ENCODE measurements at places on chromosomes 3 and 15.

DNA sequence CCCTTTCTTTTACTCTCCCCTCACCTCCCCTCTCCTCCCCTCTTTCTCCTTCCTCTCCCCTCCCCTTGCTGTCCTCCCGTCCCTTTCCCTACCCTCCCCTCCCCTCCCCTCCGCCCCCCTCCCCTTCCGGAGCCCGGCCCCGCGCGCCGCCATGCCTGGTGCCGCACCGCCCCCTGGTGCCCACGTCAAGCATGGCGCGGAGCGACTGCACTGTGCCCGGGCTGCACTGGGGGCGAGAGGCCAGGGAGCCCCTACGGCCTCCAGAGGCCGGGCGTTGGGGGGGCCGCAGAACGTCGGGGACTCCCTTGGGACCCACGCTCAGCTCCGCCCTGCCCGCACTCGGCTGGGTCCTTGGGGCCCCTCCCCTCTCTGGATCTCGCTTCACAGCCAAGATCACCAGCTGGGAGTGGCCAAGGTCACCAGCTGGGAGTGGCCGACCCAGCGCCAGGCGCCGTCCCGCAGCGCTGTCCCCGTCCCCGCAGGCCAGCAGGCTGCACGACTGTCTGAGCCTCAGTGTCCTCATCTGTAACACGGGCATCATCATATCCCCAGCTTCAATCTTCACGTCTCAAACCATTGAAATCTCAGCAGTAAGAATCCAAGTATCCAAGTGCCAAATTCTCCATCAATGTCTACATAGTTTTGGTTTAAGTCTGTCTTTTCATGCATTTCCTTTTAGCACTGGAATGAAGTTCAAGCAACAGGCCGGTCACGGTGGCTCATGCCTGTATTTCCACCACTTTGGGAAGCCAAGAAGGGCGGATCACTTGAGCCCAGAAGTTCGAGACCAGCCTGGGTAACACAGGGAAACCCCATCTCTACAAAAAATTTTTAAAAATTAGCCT lies 42.5 kb downstream of the TPRA1 start:
- peak; percentile 63 for DNase-seq

DNA sequence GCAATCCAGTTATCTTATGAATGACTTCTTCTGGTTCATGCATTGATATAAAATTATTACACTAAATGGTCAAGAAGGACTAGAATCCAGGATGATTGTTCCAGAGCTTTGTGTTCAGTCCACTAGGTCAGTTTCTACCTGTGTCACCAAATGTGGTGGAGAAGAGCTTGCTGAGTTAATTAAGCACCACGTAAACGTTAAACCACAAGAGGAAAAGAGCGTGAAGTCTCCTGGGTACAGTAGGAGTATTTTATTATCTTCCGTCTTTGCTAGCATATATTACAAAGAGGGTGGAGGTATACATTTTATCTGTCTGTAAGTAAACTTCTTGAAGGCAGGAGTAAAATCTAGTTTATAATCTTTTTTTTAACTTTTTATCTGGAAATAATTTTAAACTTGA lies 23.5 kb downstream of the CHP1 start:
- no peak for DNase-seq

GRCh38 chr15:81728726-81729125 lies 317.1 kb downstream of the MEX3B start:
- no peak for DNase-seq

DNA sequence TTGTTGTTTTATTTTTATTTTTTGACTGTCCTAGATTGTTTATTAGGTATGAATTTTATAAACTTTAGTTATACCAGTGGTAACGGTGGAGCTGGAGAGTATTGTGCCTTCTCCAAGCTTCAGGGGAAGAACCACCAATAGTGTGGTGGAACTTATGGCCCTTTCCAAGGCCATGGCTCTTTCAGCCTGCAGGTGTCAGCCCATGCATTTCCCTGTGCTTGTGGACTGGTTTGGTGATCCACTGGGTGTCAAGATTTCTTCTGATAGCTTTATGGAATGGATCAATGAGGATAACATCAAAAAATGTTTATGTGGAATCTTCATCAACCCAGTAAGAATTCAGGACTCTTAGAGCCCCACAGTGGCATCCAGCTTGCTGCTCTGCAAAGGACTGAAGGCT lies 19.2 kb upstream of the SCAMP5 start:
- DNase-seq: no peak

DNA sequence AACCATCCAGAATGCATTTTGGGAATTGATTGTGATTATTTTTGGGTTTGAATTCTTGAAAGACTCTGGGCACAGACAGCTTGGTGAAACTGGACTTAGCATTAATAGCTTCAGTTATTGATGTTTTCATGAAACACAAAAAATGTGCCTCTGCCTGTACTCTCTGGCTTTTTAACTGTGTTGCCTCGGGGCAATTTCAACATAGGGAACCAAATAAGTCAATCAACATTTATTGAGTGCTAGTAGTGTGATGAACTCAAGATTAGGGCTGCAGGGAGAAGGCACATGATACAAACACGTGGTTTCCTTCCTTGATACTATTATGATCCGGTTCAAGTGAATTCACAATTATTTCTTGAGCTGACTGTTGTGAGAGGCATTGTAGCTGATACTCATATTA lies 50.8 kb downstream of the UNC13C start:
- DNase-seq: no peak

- no peak for DNase-seq
These were observed 167.9 kb downstream of the BBX start for GRCh38 chr3:107690522-107691138.

GRCh38 chr15:75758071-75758872 lies 45.6 kb upstream of the CSPG4 start:
- peak; percentile 32 for DNase-seq

- no peak for DNase-seq
These were observed 9.4 kb upstream of the MED12L start for GRCh38 chr3:151075869-151076562.

GRCh38 chr3:8557298-8557697 lies 55.7 kb downstream of the LMCD1 start:
- DNase-seq: no peak

GRCh38 chr3:10398341-10398740 lies 77.4 kb upstream of the SEC13 start:
- DNase-seq: no peak

- DNase-seq: no peak
These were observed 12.0 kb downstream of the PPM1L start for GRCh38 chr3:160768031-160768430.

DNA sequence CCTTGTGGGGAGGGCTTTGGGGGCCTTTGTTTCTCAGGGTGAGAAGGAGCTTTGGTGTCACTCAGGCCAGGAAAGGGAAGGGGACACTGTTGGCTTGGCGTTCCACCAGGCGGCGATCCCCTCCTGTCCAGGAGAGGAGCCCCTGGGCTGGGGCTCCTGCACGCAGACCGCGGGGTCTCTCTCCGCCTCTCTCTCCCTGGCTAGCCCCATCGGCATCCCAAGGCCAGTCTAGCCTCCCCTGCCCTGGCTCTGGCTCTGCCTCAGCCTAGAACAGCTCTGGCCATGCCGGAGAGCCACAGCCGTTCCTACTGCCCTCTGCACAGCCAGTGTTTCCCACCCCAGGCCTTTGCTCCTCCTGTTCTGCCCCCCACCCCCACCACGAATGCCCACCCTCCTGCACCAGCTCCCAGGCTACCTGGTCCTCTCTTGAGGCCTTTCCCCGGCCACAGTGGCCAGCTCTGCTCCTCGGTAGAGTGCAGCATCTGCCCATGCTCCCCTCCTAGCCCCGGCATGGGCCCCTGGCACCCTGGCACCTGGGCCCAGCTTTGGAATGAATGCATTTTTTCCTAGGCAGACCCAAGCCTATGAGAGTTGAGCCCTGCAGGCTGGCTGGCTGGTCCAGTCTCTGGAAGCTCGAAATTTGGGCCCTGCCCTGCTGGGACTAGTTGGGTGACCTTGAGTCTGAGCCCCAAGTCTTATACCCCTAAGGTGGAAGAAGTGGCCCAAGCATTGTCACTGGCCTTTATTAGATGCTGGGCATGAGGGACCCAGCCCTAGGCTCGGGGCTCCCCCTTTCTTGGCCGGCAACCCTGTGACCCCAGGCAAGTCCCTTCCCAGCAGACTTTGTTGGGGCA lies 2.4 kb downstream of the PLXNA1 start:
- no peak for DNase-seq

DNA sequence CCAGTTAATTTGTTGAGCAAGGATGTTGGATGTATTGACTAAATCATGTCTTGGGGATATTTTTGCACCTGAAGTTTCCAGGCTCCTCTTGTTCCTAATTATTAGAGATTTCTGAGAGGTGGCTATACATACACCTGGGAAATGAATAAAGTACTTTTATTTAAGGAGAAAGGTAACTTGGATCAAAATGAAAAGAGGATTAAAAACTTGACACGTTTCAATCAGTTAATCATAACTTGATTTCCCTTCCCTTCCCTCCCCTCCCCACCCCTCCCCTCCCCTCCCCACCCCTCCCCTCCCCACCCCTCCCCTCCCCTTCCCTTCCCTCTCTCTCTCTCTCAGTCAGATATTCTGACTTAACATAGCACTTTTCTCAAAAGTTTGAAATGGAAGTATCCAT lies 126.3 kb downstream of the KCNH8 start:
- no peak for DNase-seq

- no peak for DNase-seq
These were observed 97.9 kb downstream of the NAALADL2 start for GRCh38 chr3:174957081-174957480.

GRCh38 chr3:156615592-156616173 lies 58.7 kb upstream of the TIPARP start:
- no peak for DNase-seq

DNA sequence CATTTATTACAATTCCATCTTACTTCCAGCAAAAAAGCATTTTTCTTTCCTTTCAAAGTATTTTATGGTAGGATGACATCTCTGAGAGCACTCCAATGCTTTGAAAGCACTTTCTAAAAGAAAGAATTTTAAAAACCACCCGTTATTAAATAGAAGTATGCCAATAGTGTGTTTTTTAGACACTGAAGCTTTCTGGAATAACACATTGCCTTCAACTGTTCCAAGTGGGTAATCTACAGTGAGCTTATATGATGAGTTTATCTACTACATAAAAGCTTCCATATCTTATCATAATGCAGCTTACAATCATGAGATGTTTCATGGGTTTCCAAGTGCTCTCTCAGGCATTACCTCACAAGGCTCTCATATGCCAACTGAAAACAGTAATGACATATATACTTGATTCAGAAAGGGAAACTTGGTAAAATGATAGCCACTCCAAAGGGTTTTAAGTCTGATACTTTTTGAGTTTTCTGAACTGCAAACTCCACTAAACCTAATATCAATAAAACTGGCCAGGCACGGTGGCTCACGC lies 14.1 kb downstream of the CMTM6 start:
- DNase-seq: no peak

- DNase-seq: no peak
These were observed 30.9 kb downstream of the UBE2E1 start for GRCh38 chr3:23836536-23837230.

DNA sequence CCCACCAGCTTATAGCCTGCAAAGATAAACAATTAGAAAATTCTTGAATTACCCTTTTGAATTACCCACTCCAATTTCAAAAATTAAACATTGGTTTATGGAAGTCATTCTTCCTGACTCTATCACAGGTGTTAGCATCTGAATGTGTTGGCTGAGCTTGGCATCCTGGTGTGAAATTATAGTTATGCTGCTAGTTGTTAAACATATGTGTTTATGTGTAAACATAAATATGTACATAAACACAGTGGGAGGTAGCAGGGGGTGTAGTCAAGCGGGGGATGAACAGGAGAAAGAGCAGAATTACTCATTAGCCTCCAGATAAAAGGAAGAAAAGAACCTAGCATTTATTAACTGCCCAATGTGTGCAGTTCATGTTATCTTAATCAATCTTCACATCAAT lies 530.2 kb downstream of the MCTP2 start:
- DNase-seq: no peak

- no peak for DNase-seq
These were observed 31.7 kb downstream of the AKAP13 start for GRCh38 chr15:85412066-85412465.

GRCh38 chr15:63364399-63365272 lies 17.0 kb downstream of the CA12 start:
- no peak for DNase-seq

DNA sequence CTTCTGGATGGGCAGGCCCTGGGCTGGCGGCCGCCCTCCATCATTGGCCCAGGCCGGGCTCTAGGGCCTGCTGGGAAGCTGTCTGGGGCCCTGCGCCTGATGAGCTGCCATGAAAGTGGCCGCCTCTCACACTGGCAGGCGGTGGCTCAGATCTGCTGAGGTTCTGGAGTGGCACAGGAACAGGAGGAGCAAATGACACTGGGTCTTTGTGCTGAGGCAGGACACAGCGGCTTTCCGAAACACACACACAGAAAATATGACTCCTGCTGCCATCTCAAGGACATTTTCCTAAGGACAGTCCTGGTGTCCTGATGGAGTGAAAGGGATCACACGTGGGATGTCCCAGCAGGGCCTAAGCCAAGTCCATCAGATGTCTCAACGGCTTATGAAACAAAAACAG lies 103.5 kb downstream of the NUP210 start:
- no peak for DNase-seq

DNA sequence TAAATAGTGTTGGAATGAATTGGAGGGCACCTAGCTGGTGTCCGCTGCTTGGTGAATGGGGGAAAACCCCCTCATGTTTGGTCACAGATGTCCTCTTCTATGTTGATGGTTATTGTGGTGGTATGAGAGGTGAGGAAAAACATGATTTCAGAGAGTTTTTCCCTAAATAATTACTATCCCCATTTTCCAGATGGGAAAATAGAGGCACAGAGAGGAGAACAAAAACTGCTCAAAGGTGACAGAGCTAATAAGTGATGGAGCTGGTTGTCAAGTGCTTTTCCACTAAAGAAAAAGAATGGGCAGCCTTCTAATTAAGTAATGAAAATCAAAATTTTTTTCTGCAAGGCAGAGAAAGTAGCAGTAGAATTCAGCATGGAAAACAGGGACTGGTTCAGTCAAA lies 30.2 kb upstream of the CFAP161 start:
- no peak for DNase-seq

GRCh38 chr15:68783226-68784058 lies 37.3 kb downstream of the ANP32A start:
- DNase-seq: peak; percentile 52

DNA sequence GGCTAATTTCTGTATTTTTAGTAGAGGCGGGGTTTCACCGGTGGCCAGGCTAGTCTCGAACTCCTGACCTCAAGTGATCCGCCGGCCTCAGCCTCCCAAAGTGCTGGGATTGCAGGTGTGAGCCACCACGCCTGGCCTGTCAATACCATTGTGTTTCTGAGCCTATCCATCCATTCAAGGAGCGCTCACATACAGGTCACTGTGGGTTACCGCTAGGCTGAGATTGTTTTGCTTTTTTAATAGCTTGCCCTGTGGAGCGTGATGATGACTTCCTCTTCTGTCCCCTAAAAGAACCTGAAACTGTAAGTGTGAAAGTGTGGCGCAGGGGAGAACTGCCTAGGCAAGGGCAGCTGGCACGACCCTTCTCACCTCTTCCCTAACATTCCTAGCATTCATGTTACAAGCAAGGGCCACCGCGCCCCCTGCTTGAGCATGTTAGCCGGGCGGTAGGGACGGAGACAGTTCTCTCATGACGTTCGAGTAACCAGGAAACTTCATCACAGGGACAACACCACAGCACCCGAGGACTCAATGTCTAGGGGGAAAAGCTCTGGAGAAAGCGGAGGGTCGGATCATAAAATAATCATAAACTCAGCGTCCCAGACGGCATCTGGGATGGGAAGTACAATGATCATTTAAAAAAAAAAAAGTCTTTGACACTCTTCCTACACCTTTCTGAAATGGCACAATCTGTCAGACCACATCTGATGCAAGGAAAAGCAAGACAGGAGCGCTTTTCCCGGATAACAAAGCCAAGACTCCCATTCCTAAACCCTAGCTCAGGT lies 790 bp downstream of the LAMP3 start:
- no peak for DNase-seq

All from T-helper 17 cell (primary cell).